ENCODE measurements at places on chromosomes 3 and 15. TPM values are rescaled to one million over a fixed set of nuclear protein-coding genes. Genes with fewer than 3 reads are reported as not detected.

CKMT1B gene
- total RNA-seq: not detected

GOLGA8R gene
- 4.8 TPM for total RNA-seq

ARHGAP31 gene
- total RNA-seq: 8.3 TPM

DNA sequence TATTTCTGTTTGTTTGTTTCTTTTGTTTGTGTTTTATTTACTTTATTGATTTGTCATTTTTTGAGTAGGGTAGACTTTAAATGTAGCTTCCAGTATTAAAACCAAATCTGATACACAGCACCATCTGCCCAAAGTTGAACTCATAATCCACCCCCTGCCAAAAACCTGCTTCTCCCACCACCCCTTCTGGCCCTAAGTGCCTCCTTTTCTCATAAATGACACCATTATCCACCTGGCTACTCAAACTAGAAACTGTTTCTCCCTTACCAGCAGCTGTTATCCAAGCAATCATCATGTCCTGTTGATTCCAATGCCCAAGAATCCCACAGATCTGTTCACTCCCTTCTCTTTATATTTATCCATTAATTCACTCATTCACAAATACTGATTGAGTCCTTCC, 21.8 kb upstream of the PTX3 start:
- H3K27me3 ChIP-seq: no peaks in the 10 kb centered on the region
- H3K27ac ChIP-seq: no peak overlapping the region
- no peaks in the 10 kb centered on the region for H3K4me1 ChIP-seq

ATXN7 gene
- 74.7 TPM for total RNA-seq

- H3K36me3 ChIP-seq: peaks cover 1% of the 10 kb centered on the region
- H3K4me1 ChIP-seq: no peaks in the 10 kb centered on the region
- no peaks in the 10 kb centered on the region for H3K27me3 ChIP-seq
- H3K27ac ChIP-seq: no peak overlapping the region
- H3K4me3 ChIP-seq: no peak overlapping the region
Observed at GRCh38 chr15:77369168-77369567, 50.7 kb downstream of the PEAK1 start.

DNA sequence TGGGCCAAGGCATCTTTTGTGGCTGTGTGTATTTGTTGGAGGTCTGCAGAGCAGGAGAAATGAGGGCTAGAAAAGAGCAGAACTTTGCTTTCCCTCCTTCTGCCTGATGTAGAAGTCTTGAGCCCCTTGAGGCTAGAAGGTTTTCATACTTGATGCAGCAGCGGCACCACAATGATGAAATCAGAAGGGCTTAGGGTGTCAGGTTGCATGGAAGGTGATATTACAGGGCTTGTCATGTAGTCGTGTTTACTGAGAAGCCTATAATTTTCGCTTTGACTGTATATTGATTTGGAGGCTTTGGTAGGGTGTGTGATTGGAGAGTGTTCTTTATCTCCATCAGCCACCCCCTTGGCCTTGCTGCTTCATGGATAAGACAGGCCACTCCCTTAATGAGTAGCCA, 339.8 kb downstream of the THSD4 start:
- no peaks in the 10 kb centered on the region for H3K27me3 ChIP-seq
- H3K36me3 ChIP-seq: no peaks in the 10 kb centered on the region
- no peak overlapping the region for H3K4me3 ChIP-seq
- no peak overlapping the region for H3K27ac ChIP-seq
- no peaks in the 10 kb centered on the region for H3K4me1 ChIP-seq

UBAP1L gene
- total RNA-seq: 19.9 TPM

- H3K27me3 ChIP-seq: no peaks in the 10 kb centered on the region
- H3K4me3 ChIP-seq: no peak overlapping the region
- DNase-seq: no peak
- H3K27ac ChIP-seq: no peak overlapping the region
- H3K36me3 ChIP-seq: peaks cover 6% of the 10 kb centered on the region
Observed at GRCh38 chr3:122468896-122469533, 45.7 kb downstream of the KPNA1 start.

VPS39 gene
- total RNA-seq: 145 TPM

TAGLN3 gene
- not detected for total RNA-seq

DNA sequence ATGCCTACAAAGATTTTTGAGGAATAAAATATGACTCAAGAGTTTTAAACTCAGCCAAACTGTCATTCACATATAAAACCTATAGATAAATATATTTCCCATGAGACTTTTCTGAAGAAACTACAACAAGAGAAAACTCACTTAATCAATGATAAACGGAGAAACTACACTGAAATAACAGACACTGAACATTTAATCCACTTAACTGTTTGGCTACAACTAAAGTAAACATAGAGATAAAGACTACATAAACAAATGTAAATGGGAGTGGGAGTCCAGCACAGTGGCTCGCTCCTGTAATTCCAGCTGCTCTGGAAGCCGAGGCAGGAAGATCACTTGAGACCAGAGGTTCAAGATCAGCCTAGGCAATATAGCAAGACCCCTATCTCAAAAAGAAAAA, 79.2 kb downstream of the MEX3B start:
- H3K4me3 ChIP-seq: no peak overlapping the region
- H3K27me3 ChIP-seq: no peaks in the 10 kb centered on the region
- H3K27ac ChIP-seq: no peak overlapping the region
- DNase-seq: no peak
- no peaks in the 10 kb centered on the region for H3K36me3 ChIP-seq

DNA sequence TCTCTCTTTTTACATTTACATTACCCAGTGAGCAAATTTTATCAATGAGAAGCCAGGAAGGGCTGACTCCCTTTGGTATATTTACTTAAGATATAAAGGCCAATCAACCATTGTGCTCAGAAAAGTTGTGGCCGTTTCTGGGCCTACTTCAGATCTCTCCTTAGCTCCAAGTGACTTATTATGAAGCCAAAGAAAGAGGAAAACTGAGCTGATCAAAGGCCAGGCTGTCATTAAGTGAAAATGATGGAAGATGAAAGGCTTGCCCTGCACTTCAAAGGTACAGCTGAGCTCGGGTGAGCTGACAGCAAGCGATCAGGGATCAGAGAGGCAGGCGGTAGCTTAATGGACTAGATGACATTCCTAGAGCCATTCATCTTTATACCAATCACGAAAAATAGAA, 24.8 kb downstream of the VGLL4 start:
- no peaks in the 10 kb centered on the region for H3K4me1 ChIP-seq
- no peak overlapping the region for H3K27ac ChIP-seq
- DNase-seq: no peak

GRCh38 chr15:57340682-57341259, 35.5 kb upstream of the CGNL1 start:
- H3K36me3 ChIP-seq: no peaks in the 10 kb centered on the region
- no peaks in the 10 kb centered on the region for H3K4me1 ChIP-seq
- H3K4me3 ChIP-seq: no peak overlapping the region
- DNase-seq: peak; percentile 70
- H3K27me3 ChIP-seq: no peaks in the 10 kb centered on the region
- H3K27ac ChIP-seq: no peak overlapping the region

DNA sequence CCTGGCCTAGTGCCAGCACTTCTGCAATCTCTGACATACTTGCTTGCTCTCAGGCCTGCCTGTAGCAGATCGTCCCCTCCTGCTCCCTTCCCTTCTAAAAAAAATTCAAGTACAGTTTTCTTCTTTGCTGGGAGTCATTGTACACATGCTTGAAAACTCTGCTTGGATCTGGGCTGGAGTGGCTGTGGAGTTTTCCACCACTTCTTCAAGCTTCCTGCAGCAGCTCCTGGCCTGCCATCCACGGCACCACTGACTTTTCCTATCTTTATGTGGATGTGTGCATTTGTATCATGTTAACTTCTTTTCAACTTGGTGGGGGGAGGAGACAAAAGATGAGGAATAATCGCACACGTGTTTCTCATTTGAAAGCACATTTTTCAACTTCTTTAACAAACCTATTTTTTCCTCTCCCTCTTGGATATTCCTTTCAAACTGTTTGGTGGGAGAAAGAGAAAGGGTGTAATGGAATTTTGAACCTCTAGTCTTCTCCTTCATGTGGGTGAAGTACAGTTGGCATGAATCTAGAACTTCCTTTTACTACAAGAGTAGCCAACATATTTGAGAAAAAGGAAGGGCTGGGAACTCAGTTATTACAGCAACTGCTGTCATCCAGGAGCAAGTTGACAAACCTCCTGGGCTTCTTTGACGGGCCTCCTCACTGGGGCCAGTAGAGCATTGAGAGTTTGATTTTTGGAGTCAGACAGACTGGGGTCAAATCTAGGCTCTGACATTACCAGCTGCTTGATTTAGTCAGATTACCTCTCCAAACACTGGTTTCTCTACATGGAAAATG, 61.2 kb upstream of the LRTM1 start:
- H3K27me3 ChIP-seq: no peaks in the 10 kb centered on the region
- H3K27ac ChIP-seq: no peak overlapping the region
- H3K36me3 ChIP-seq: no peaks in the 10 kb centered on the region
- no peaks in the 10 kb centered on the region for H3K4me1 ChIP-seq
- DNase-seq: no peak
- no peak overlapping the region for H3K4me3 ChIP-seq

DNA sequence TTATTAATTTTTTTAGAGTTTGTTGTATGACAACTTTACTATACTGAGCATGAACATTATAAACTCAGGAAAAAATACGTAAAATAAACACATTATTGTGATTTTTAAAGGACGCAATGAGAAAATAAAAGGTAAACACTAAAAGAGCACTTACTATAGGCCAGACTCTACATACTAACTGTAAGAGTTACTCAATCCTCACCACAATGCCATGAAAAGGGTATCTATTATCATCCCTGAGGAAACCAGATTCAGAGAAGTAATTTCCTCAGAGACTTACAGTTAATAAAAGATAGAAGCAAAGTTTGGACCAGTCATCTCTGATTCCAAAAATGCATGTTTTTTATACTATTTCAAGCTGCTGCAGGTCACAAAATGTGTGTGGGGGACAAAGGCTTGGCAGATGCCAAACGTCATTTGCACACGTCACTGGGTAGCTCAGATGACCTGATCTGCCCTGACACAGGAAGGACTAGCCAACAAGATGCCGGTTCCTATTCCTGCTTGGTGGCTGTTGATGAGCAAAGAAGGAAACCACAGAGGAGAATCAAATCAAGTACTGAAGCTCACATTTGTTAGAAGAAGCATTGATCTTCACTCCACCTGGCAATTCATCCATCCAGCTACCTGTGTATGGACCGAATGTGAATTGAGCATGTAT, 42.3 kb downstream of the KLHL6 start:
- peaks cover 66% of the 10 kb centered on the region for H3K4me1 ChIP-seq
- H3K4me3 ChIP-seq: no peak overlapping the region
- no peak overlapping the region for H3K27ac ChIP-seq
- DNase-seq: peak; percentile 78
- peaks cover 11% of the 10 kb centered on the region for H3K36me3 ChIP-seq

TTC23 gene
- total RNA-seq: 1.9 TPM

CXCR6 gene
- total RNA-seq: not detected

FSD2 gene
- total RNA-seq: not detected

LRRC34 gene
- total RNA-seq: 11.8 TPM

DNA sequence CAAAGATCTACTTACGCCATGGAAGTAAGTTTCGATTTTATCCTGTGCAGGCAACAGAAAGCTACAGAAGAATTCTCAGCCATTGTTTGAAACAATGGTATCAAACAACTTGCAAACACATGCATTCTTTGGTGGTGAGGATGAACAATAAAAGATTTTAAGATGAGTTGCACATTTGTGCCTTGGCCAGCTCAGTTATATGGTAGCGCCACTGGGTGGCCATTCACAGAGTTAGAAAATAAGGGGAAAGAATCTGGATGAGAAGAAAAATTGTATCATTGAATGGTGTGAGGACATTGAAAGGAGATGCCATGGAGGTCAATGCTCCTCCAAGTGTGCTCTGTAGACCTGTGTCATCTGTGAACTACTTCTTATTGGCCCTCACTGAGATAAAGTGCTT, 11.6 kb downstream of the CADPS start:
- no peaks in the 10 kb centered on the region for H3K27me3 ChIP-seq
- no peaks in the 10 kb centered on the region for H3K36me3 ChIP-seq
- no peak for DNase-seq
- no peaks in the 10 kb centered on the region for H3K4me1 ChIP-seq

- H3K36me3 ChIP-seq: no peaks in the 10 kb centered on the region
- H3K27ac ChIP-seq: no peak overlapping the region
- DNase-seq: no peak
- H3K4me1 ChIP-seq: no peaks in the 10 kb centered on the region
- no peak overlapping the region for H3K4me3 ChIP-seq
Observed at GRCh38 chr3:116052602-116053001, 392.7 kb downstream of the LSAMP start.

GOLGA6L6 gene
- not detected for total RNA-seq

DNA sequence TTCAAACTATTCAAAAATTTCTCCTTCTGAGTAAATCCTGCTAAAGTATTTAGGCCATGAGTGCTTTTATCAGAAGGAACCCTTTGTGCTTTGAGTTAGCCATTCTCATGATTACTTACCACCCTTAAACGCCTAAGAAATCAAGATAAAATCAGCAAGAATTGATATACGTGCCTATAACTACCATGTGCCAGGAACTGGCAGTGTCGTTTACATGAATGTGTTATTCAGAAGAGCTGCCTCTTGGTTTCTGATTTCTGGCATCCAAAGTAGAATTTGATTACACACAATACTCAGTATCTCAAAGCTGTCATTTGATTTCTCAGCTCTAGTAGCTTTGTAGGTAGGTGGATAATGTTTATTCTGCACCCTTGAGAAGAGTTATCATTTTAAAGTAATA, 351.3 kb upstream of the CCDC54 start:
- no peaks in the 10 kb centered on the region for H3K27me3 ChIP-seq
- no peaks in the 10 kb centered on the region for H3K36me3 ChIP-seq
- no peak overlapping the region for H3K4me3 ChIP-seq
- no peak for DNase-seq
- no peaks in the 10 kb centered on the region for H3K4me1 ChIP-seq
- no peak overlapping the region for H3K27ac ChIP-seq

GRCh38 chr15:64681424-64682024, 93.9 kb downstream of the RBPMS2 start:
- H3K4me1 ChIP-seq: no peaks in the 10 kb centered on the region
- peaks cover 3% of the 10 kb centered on the region for H3K36me3 ChIP-seq
- H3K4me3 ChIP-seq: no peak overlapping the region
- DNase-seq: no peak
- no peak overlapping the region for H3K27ac ChIP-seq

GRCh38 chr3:128727996-128728395, 2.0 kb downstream of the RAB7A start:
- peak overlapping the region; percentile 18 for H3K27ac ChIP-seq
- H3K27me3 ChIP-seq: no peaks in the 10 kb centered on the region
- H3K36me3 ChIP-seq: no peaks in the 10 kb centered on the region
- no peak for DNase-seq
- peaks cover 59% of the 10 kb centered on the region for H3K4me1 ChIP-seq

Measured in B cell (primary cell).